ENCODE measurements at places on chromosomes 16 and 17.

DNA sequence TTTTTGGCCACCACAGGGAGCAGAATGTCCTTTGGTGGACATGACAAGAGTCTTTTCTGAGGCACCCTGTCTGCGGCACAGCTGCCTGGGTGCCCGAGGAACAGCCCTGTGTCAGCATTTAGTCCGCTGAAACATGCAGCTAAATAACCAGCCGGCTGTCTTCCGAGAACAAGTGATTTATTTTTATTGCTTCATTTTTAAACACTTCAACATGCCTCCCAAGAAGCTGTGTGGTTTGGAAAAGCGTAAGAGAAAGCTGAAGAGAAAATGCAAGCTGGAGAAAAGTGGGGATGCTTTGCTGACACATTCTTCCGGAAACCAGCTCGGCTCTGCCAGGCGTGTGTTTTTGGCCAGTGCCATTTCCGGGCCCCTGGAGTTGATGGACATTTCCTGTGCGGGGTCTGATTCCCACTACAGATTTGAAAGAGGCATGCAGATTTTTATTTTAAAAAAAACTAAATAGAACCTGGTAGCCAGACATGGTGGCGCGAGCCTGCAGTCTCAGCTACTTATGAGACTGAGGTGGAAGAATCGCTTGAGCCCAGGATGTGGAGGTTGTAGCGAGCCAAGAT is 94.7 kb downstream of the SEC14L1 start:
- peak; percentile 93 for DNase-seq

DNA sequence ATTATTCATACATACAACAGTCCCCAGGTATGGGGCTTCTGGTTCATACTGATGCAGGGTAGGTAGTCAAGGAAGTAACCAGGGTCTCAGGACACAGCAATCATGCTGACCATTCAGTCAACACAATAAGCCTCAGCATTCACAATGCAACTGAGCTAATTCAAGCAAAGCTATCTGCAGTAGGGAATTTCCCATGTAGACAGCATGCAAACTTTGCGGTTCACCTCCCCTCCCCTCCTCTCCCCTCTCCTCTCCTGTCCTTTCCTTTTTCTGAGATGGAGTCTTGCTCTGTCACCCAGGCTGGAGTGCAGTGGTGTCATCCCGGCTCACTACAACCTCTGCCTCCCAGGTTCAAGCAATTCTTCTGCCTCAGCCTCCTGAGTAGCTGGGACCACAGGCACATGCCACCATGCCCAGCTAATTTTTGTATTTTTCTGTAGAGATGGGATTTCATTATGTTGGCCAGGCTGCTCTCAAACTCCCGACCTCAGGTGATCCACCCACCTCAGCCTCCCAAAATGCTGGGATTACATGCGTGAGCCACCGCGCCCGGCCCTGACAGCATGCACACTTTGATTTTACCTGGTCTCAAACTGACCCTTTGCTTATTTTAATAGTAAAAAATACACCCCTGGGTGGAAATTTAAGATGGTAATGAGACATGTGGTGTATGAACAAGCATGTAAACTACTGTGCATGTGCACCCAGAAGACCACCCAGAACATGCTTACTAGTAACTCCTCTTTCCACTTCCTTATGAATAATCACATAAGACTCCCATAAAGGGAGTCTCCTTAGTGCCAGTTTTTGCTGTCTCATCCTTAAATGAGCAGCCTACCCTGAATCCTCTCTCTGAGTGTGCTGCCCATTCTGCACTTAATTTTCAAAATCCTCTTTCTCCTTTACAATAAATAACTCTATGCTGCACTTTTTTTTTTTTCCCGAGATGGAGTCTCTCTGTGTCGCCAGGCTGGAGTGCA is 9.3 kb upstream of the RNF135 start:
- peak; percentile 75 for DNase-seq

DNA sequence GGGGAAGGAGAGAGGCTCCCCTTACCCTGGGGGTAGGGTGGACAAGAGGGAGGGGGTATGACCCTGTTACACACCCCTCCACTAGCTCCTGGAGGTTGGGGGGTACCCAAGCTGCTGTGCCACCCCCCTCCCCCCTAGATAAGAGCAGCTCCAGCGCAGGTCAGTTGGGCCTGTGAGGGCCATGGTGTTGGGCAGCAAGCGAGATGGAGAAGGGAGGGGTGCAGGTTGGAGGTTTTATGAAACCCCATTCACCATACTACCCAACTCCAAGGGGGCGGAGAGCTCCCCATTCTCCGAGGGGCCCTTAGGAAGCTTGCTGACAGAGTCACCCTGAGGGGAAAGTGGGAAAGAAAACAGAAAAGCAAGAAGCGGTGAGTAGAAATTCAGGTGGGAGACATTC is 1.7 kb upstream of the SOX15 start:
- no peak for DNase-seq

GRCh38 chr17:4836221-4836620 is 3.1 kb downstream of the MINK1 start:
- no peak for DNase-seq

DNA sequence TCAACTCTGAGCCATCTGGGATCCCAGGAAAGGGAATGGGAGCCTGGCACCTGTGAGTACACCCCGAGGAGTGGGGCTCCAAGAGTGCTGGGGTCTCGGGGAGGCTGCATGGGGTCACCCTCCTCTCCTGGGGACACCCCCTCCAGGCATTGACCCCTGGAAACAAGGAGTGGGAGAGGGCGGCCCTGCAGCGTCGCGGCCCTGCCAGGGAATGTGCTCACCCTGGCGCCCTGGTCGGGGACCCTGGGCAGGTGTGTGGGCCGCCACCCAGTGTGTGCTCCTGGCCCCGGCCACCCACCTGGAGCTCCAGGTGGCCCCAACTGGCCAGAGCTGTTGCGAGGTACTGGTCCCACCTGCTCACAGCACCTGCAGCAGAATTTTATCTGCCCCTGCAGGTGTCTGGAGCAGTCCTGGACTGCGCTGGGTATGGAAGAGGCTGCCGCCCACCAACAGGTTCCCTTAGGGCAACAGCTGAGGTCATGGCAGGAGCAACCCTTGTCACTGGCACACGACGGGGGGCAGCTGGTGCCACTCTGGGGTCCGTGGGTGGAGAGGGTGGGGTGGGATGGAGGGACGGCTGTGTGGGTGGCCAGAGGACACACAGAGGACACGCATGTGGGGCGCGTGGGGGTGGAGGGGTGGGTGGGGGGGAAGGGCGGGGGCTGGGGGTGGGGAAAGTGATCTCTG is 5.4 kb upstream of the PABPN1L start:
- DNase-seq = no peak

GRCh38 chr16:53341792-53342191 is 92.5 kb upstream of the RBL2 start:
- DNase-seq = no peak

DNA sequence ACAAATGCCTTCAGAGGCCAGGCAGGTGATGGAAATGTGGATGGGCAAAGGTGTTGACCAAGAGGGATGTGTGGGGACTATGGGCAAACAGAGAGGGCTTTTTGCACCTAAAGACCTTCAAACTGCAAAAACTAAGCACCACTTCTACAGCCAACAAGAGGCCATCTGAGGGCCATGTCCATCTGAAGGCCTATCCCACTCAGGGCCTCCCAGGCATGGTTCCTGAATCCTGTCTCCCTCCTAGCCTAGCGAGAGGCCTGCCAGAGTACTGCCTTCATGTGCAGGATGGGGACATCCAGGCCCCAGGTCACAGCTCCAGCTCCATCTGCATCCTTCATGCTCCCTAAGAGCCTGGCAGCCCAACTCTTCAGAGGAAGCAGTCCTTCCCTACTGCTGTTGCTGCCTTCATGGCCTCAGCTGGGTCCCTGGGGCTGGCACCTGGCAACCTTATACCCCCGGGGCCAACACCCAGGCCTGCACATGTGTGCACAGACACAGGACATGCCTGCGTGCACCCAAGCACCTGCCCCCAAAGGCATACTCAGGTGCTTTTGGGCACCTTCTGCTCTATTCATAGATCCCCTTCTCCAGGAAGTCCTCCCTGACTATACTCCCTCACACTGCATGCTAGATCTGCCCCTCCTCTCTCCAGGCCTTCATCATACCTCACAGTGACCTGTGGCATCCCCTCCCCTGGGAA is 95.2 kb downstream of the C16orf78 start:
- DNase-seq = no peak

GRCh38 chr17:66994361-66994760 is 29.9 kb downstream of the CACNG4 start:
- DNase-seq = no peak

DNA sequence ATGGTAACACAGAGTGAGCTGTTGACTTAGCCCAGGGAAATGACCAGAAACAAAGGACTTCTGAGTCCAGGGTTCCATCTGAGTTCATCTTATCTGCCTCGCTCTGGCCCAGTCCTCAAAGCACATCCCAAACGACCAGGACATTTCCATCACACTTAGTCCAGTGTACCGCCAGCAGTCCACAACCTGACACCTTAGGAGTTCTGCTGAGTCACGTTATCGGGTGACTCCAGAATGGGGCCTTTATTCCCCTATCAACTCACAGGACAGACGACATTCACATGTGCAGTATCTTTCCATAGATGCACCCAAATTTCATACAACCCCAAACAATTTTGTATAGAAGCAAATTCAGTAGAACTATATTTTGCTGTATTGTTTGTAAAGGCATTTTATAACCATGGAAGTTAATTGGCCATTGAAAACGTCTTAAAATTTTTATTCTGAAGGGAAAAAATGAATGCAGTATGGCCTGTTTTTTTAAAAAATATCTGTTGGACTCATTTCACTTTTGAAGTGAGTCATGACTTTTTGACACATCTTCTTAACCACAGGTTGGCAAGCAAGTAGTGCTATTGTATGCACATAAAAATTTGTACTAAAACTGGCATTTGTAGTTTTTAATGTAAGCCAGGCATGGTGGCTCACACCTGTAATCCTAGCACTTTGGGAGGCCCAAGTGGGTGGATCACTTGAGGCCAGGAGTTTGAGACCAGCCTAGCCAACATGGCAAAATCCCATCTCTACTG is 46.3 kb downstream of the ZNF18 start:
- DNase-seq = no peak

- peak; percentile 29 for DNase-seq
These were observed 716 bp downstream of the TK1 start for GRCh38 chr17:78185981-78186691.

DNA sequence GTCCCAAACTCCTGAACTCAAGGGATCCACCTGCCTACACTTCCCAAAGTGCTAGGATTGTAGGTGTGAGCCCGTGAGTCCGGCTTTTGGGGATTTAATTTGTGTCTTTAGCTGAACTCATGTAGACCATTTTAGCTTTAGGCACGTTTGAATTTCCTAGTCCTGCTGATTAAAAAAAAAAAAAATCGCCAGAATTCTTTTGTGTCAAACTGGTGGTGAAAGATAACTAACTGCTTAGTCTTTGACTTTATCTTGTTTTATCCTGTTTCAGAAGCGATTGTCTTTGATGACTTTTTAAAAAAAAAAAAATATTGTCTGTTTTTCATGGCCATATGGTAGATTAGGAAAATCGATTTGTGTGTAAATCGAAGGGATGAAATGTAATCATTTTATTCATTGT is 2.6 kb downstream of the RABEP1 start:
- no peak for DNase-seq

- no peak for DNase-seq
These were observed at the start of gene MAPK7 for GRCh38 chr17:19378416-19379360. TSS of gene MAPK7 (plus strand) at chr17:19378498. CDS start at chr17:19378901, 403 bp downstream.

DNA sequence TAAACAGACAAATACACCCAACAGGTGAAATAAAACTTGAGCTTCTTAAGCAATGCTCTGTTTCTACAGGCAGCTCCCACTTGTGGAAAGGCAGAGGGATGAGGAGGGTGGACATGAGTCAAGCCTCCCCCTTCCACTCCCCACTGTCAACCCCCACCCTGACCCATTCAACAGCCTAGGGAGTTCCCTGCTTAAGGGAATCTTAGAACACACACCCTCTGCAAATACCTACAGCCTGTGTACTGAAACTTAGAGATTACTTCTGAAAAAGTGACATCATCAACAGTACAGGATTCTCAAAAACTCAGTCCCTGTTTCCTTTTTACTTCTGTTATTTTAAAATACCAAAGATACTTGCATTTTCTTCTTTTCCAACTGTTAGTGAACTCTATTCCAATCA is 345.4 kb downstream of the SOX9 start:
- DNase-seq = peak; percentile 60

DNA sequence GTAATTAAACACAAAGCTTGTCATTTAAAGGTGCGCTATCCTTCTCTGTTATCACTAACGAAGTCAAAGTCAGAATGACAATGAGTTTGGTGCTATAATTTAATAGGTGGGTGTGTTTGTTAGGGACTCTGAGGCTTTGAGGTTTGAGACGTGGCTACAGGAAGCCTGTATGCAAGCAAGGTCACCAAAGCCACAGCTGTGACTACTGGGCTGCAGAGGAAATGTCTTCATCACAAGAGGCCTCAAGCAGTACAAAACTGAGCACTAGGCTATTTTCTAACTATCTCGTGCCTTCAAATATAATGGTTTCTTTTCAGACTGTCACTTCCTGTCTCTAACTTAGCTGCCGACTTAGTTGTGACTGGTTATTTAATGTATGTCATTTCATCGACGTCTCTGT is 141.2 kb downstream of the AATF start:
- DNase-seq = peak; percentile 88

DNA sequence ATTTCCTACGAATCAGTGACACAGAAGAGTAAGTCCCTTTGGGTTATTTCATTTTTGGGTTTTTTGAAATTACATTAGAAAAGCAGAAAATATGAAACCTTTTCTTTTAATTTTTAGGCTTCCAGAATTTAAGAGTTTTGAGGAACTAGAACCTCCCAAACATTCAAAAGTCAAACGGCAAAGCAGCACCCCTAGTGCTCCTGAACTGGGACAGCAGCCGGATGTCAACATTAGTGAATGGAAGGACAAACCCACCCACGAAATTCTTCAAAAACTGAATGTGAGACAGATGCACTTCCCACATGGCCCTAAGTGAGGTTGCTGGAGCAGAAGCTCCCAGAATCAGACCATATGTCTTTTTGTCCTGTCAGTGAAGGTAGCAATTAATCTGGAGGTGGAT is 199.4 kb downstream of the PHKB start:
- DNase-seq = no peak

GRCh38 chr17:8015236-8015956 is 13.0 kb downstream of the GUCY2D start:
- DNase-seq = no peak

DNA sequence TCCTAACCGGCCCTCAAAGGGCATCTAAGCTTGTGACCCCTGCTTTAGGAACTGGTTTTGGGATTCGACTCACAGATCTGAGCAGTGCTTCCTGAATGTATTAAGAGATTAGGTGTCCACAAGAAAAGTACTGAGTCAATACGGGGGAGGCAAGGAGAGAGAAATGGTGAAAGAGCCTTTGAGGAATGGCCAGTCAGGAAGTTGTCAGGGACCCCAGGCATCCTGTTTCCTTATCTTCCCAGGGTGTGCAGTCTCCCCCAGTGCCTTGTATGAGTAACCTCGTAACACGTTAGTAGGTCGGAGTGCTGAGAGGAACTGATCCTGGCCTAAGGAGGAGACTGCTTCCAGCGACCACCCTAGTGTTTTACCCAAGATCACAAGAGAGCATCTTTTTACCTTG is 16.4 kb upstream of the TMED6 start:
- no peak for DNase-seq

GRCh38 chr16:66585481-66586239 is 6.4 kb downstream of the CMTM2 start:
- no peak for DNase-seq
